ENCODE measurements at places on chromosomes 3 and 15.
A peak's percentile ranks its signal among the peaks of the same experiment; 100 is the strongest.

GRCh38 chr3:4981294-4981664 is 2.0 kb downstream of the BHLHE40 start:
- DNase-seq = no peak

GRCh38 chr3:4741404-4742307 is 237.6 kb upstream of the BHLHE40 start:
- peak; percentile 97 for DNase-seq

DNA sequence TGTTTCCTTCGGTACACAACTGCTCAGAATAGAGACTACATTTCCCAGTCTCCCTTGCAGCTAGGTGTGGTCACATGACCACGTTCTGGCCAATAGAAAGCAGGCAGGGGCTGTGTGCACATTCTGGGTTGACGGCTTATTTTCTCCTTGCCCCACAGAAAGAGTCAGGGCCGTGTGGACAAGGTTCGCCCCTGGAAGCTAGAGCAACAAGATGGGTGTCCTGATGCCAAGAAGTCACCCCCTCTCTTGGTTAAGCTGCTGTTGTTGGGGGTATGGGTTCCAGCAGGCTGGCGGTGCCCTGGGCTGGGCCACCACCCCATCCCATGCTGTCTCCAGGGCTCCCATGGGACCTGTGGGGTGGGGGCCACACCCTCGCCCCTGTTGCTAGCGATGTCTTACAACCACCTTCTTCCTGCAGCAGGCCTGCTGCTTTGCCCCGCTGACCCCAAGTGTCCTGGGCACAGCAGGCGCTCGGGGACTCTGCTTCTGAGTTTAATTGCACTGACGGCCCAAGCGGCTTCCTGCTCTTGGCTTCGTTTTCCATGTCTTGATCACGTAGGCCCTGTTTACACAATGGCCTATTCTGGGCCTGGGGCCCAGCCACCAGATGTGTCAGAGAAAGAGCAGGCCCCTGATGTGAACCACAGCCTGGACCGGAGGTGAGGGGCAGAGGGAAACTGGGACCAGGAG is 24.9 kb downstream of the ABTB1 start:
- peak; percentile 74 for DNase-seq

GRCh38 chr15:77611767-77612166 is 20.9 kb downstream of the LINGO1 start:
- no peak for DNase-seq

DNA sequence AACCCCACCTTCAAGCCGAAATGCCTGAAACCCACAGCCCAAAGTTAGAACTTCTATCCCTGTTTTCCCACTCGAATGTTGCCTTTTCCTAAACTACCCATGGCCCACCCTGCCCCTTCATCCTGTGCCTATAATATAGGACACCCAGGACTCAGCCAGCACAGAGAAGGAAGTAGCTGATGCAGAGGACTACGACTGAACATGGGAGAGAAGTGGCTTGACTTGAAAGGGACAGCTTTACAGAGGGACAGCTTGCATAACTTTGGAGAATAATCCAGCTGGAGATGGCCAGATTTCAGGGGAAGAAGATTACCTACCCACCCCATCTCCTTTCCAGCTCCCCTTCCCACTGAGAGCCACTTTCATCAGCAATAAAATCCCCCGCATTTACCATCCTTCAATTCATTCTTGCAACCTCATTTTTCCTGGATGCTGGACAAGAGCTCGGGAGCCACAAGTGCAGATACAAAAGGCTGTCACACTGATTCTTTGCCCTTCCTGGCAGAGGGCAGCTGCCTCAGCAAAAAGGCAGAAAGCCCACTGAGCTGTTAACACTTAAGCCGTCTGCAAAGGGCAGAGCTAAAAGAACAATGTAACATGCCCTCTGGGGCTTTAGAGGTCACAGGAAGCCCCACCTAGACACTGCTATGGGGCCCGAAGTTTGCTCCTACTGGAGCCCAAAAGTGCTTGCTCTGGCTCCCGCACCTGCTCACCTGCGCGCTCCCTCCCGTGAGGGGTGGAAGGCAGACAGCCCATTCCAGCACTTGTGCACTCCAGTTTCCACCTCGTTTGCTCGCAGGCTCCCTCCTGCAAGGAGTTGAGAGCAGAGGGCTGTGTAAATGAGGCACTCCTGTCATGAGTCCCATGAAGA is 224.0 kb downstream of the TBC1D5 start:
- DNase-seq = no peak

GRCh38 chr15:69623392-69624154 is 171.0 kb downstream of the RPLP1 start:
- peak; percentile 15 for DNase-seq

DNA sequence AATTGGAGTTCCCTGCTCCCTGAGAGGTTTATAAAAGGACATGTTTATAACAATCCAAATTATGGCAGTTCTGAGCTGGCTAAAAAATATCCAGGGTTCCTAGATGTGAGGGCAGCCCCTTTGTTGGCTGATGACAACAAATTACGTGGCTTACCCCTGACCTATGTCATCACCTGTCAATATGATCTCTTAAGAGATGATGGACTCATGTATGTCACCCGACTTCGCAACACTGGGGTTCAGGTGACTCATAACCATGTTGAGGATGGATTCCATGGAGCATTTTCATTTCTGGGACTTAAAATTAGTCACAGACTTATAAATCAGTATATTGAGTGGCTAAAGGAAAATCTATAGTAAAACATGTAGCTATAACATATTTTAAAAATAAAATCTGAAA is 13.9 kb downstream of the AADAC start:
- no peak for DNase-seq

GRCh38 chr3:66335671-66336070 is 114.9 kb downstream of the SLC25A26 start:
- DNase-seq = no peak

DNA sequence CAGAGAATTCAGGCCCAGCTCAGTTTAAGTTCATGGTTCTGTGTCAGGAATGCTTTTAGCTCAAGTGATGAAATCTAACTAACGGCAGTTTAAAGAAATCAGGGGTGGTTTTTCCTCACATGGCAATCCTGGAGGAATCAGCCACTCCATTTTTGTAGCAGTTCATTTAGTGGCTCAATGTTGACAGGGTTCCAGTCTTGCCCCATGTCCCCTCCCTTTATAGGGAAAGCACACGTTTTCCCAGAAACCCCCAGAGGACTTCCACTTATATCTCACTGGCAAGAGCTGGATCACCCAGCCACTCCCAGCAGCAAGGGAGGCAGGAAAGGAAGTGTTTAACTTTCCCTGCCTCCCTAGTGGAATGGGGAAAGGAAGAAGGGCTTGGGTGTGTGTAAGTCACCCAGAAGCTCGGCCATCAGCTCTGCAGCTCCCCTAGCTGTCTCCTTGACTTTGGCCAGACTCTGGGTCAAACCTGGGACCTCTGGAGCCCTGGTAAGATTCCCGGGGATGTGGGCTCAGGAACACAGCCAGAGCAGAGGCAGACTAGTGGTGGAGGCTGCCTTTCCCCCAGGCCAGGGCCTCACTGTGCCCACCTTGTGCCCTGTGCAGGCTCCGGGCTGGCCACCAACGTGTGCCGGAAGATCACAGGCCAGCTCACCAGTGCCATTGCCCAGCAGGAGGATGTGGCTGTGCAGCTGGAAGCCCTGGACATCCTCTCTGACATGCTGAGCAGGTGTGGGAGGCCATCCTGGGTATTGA is 11.3 kb downstream of the CAND2 start:
- DNase-seq = no peak

- no peak for DNase-seq
Observed at GRCh38 chr15:100926971-100927756, 8.0 kb downstream of the LRRK1 start.

- DNase-seq = no peak
Observed at GRCh38 chr3:193046371-193046770, 128.7 kb upstream of the MB21D2 start.

DNA sequence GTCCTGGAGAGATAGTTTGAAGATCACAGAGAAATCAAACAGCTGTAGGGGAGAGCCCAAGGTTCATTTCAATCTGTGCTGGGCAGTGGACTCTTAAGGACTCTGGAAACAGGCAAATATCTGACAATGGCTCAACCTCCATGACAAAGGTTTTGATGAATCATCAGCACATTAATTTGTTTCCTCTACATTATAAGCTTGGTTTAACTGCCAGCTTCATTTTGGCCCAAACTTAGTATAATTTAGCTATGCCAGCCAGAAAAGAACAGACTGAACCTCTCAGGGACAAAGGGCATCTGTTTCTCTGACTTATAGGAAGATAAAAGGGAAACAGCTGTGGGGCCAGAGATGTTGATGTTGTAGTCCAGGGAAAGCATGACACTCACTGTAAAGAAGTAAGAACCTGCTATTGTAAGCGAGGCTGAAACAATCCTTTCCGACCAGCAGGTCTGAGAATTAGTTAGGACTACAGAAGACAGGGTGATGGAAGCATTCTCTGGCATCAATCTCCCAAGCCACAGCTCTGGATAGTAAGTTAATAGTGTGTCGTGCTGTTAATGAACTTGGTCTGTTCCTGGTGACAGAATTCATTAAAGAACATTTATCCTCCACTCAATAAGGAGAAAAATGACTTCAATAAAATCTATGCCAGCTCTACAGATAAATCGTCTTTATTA is 110.1 kb downstream of the KCNMB2 start:
- no peak for DNase-seq

- no peak for DNase-seq
Observed at GRCh38 chr15:45539680-45540079, 17.1 kb upstream of the SLC30A4 start.

DNA sequence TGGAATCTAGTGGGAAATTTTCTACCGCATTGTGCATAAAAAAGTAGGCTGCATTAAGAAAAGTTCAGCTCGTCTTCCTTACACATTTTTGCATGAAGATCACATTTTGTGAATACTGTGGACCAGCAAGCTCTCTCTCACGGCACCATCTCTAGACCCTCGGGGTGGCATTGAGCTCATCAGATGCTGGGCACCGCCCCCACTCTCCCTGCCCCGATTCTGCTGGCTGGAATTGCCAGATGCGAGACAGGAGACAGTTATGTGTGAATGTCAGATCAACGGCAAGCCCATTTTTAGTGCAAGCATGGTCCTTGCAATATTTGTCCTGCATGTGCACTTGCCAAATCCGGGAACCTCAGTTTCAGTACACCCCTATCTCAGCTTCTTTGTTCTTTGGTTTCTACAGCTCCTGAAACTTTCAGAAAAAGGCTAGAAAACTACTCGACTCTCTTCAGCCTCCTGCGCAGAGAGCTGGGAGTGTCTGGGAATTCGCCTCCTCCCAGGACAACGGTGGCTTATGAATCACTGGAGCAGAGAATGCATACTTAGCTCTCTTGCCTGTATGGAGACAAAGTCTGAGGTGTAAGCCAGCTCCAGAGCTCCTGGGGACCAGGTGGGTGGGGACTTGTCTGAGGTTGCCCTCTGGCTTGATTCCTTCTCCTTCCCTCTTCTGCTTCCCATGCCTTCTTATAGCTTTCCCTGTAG is 285.2 kb upstream of the ATP10A start:
- DNase-seq = no peak

- no peak for DNase-seq
Observed at GRCh38 chr3:28151608-28152228, 89.7 kb upstream of the CMC1 start.

DNA sequence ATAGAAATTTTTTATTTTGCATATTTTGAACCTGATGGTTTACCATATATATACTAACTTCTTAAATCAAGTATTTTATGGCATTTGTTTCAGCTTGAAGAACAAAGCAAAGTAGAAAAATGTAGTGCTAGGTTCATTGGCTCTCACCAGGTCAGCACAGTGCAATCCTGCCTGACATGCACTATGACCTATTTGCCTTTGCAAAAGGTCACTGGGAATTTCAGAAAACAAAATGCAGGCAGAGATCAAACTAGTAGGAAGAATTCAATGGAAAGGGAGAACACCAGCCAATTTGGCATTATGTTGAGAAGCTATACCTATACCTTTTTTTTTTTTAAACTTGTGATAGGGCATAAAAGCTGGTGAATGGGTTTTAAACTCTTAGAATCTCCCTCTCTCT is 329.8 kb upstream of the SGO1 start:
- no peak for DNase-seq

- DNase-seq = no peak
Observed at GRCh38 chr3:187875863-187876262, 130.6 kb upstream of the BCL6 start.

GRCh38 chr3:183826448-183827250 is 1.3 kb upstream of the MAP6D1 start:
- no peak for DNase-seq

DNA sequence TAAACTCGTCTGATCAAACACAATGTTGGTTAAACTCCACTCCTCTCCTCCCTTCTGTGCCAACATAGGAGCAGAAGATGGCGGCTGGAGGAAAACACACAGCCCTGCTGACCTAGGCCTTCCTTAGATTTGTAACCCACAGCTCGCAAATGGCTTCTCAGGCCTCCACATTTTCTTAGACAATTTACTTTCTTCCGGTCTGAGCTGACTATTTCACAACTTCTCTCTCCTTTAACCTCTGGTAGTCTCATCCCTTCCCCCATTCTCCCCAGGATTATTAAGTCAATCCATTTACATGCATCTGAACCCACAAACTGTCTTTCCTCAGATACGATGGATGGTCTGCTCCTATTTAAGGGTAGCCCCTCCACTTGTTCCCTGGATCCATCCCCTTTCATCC is 25.7 kb upstream of the ULK4 start:
- no peak for DNase-seq

DNA sequence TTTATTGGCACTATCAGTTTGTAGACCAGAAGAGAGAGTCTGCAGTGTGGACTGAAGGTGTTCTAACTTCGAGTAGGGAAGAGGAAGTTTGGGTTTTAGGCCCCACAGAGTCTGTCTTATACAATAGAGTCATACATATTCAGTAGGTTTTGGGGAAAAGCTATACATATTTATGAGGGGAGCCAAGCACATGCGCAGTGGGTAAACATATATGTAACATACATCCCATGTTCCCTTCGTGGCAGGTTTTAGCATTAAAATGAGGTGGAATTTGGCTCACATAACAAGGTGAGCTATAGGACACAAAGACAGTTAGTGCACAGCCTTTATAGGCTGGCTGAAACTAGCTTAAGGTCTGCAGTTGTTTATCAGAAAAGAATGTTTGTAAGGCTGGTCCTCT is 4.9 kb downstream of the GALK2 start:
- DNase-seq = no peak

GRCh38 chr3:101796077-101796680 is 17.2 kb downstream of the NXPE3 start:
- no peak for DNase-seq

DNA sequence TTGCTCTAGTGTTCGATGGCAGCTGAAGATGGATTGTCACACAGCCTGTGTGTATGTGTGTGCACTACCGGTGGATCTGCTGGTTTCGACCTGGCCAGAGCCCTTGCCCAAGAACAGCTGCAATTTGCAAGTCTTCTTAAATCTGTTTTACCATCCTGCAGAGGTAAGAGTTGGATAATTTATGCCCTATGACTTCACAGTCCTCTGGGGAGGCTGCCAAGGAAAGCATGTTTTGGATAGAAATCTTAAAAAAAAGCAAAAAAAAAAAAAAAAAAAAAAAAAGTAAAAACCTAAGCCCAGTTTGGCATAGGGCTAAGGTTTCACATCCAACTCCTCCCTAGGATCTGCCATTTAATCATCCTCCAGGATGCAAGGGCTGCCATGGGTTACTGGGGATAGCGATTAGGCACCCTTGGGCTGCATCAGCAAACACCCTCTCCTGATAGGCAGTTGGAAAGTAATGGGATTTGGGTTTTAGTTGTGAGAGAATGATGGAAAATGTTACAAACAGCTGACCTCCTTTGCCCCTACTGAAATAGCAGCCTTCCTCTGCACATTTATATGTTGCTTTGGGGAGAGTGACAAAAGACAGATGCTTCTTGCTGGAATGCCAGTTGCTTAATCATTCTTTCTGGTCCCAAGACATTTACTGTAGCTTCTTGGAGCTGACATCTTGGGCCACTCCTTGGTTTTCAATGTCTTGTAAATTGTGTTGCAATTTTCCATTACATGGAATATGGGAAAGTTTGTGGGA is 35.4 kb downstream of the CD200R1L start:
- DNase-seq = no peak

GRCh38 chr3:23928524-23928923 is 11.6 kb downstream of the RPL15 start:
- peak; percentile 38 for DNase-seq

Measured in foreskin keratinocyte (primary cell).